ENCODE measurements at places on chromosomes 12 and 14.

- peak; percentile 36 for DNase-seq
These were observed 17.4 kb upstream of the GALNT16 start for GRCh38 chr14:69242311-69243224.

DNA sequence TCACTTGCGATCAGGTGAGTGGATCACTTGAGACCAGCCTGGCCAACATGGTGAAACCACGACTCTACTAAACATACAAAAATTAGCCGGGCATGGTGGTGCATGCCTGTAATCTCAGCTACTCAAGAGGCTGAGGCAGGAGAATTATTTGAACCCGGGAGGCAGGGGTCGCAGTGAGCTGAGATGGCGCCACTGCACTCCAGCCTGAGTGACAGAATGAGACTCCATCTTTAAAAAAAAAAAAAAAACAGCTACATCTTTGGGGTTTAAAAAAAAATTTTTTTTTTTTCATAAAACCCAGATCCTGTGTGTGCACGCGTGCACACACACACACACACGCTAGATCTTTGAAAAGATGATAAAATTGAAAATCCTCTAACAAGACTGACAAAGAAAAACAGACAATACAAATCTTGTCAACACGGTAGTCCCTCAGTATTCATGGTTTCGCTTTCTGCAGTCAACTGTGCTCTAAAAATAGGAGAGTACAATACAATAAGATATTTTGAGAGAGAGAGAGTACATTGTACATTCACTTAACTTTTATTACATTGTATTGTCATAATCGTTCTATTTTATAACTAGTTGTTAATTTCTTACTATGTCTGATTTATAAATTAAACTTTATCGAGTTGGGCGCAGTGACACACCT, 295.3 kb upstream of the RGS6 start:
- no peak for DNase-seq

GRCh38 chr12:96057986-96058553, 22.7 kb upstream of the LTA4H start:
- DNase-seq = no peak

GRCh38 chr12:57006809-57007475, 596 bp upstream of the ZBTB39 start:
- DNase-seq = no peak

DNA sequence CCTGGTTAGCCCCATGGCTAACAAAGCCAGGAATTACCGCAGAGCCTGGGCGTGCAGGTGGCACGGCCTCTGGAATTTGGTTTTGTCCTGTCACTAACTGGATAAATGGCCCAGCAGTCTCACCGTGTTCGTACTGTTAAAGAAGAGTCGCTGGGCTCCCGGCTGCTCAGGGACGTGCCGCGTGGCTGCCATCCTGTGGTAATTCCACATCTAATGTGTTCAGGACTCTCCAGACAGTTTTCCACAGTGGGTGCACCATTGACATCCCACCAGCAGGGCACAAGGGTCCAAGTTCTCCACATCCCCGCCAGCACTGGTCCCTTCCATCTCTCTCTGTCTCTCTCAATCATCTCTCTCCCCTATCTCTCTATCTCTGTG, 19.6 kb downstream of the NOC4L start:
- DNase-seq = no peak

- DNase-seq = no peak
These were observed 171.0 kb downstream of the BTG1 start for GRCh38 chr12:91974541-91975085.

- DNase-seq = no peak
These were observed 9.7 kb downstream of the DCP1B start for GRCh38 chr12:1994429-1995143.

GRCh38 chr14:74695406-74695805, 17.5 kb downstream of the AREL1 start:
- DNase-seq = no peak

- no peak for DNase-seq
These were observed 3.7 kb upstream of the COX8C start for GRCh38 chr14:93343266-93343665.

DNA sequence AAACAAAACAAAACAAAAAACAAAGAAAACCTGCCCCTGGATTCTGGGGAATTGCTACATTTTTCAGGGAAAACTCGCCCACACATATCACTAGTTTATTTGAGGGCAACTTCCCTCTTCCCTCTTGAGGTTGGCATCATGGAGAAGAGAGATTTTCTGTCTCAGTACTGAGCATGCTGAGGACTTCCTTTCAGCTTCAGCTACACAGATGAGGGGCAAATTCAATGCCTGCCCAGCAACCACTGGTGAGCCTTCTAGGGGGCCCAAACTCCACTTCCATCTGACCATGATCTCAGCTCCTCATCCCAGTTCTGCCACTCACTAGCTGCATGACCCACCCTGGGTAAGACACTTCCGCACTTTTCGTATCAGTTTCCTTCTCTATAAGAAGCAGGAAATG, 63.1 kb upstream of the SCN8A start:
- no peak for DNase-seq

DNA sequence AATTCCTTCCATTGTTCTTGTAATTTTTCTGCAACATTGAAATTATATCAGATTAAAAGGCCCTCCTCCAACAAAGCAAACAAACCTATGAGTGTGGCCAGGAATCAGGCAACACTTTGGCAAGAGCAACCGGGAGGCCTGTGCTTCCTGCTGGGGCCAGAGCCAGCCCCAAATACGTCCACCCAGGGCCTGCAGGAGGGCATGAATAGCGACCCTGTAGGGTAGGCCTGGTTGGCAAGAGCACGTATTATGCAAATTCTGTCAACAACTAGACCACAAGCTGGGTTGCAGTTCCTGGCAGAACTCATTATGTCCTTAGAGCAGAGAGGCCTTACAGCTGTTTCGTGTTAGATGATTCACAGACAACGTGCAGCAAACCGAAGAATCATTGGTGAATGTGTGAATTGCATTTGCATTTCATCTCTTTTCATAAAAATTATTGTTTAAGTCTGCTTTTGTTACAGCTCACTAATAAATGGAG, 26.9 kb upstream of the LGALS3 start:
- DNase-seq = peak; percentile 94
